Stimulated activated CD4-positive, alpha-beta T cell treated with anti-CD3 and anti-CD28 coated beads, Interleukin-12 subunit alpha, Interleukin-12 subunit beta, amount 100 ng/mL, for 24 hours (primary cell): ENCODE measurements at places on chromosomes 11 and 22.

- DNase-seq: no peak
These were observed 2.7 kb downstream of the OR51T1 start for GRCh38 chr11:4884361-4884760.

GRCh38 chr22:50517495-50518260 lies 7.7 kb downstream of the SCO2 start:
- DNase-seq: no peak

- no peak for DNase-seq
These were observed 389 bp downstream of the MICALL1 start for GRCh38 chr22:37906364-37907008.

- DNase-seq: no peak
These were observed at the start of gene PARVG for GRCh38 chr22:44180706-44181032. TSS of gene PARVG (plus strand) at chr22:44180925. CDS start at chr22:44183330, 2,405 bp downstream.

- no peak for DNase-seq
These were observed 102.7 kb upstream of the SEZ6L start for GRCh38 chr22:26066534-26066933.

DNA sequence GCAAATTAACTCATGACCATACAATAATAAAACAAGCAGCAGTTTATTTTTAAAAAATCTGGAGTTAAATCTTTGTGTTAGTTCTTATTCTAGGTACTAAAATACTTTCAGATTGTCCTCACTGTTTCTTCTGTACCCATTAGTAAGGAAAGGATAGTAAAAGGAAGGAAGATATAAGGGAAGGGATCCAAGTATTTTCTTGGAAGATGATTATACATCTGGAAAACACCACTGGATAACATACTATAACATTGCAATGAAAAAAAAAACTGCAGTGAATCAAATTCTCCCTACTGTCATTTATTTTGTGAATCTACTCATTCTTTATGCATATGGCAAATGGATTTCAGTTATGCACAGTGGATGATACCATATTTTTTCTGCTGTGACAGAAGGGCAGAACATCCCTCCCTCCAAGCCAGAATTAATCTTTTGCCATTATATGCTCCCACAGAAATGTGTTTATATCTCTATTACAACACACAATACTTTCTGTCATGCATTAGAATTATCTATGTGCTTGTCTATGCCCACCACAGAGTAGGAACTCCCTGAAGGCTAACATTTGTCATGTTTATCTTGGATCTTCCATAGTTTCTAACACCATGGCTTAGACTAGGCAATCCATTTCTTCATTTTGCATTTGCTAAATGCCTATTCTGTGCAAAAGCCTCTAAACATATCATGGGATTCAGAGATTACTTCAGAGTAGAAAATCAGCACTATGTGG lies 282.3 kb upstream of the CTSC start:
- no peak for DNase-seq

DNA sequence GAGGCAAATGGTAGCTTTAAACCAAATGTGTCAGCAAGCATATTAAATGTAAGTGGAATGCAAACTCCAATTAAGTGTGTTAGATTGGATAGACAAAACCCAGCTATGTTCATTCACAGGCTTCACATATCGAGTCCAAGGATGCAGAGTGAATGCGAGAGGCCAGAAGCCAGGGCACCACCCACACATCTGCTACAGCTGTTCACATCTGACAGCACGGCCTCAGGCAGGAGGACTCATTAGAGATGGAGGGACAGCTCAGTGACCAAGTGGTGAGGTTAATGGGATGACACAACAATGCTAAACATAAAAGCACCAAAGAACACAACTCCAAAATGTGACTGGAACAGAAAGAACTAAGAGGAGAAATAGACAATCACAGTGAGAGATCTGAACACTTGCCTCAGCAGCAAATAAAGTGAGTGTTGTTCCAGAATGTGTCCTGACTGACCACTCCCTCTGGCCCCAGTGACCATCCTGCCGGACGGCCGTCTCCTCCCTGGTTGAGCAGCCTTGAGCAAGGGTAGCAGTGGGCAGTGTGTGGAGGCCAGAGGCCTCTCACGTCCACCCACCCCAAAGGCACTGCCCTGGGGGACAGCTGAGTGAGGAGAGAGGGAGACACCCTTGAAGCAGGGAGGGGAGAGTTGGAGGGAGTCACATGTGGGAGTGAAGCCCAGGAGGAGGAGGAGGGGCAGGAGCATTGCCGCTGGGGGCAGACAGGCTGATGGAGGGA lies 23.8 kb downstream of the ALG12 start:
- no peak for DNase-seq

DNA sequence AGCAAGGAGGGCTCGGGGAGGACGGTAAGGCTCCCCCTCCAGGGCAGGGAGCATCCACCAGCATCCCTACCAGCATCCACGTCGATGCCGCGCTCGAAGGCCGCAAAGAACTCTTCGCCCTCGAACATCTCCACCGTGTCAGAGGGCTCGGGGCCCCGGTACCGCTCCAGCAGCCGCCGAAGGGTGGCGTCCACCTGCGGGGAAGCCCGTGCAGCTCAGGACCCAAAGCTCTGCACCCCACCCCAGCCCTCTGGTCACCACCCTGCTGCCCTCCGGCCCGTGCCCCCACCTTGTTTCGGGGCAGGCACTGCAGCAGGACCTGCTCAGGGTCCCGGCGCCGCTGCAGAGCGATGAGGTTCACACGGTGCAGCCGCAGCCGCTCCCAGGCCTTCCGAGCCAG lies 2.4 kb upstream of the SLC25A22 start:
- no peak for DNase-seq

DNA sequence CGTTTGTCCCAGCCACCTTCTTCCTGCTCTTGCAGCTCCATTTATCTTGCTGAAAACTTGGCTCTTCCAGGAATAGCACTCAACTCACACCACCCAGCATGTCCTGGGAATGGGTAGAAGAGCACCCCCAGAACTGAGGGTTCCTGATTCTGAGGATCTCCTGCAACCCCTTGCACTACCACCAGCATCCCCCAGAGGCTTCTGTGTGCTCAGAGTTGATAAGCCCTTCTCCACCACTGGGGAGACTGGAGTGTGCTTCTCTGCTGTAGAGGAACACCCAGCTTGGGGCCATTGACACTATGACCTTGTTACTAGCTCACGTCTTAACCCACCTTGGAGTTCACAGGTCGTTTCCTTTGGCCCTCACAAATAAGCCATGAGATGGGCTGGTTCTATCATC lies 121.0 kb downstream of the GRIK4 start:
- DNase-seq: no peak

DNA sequence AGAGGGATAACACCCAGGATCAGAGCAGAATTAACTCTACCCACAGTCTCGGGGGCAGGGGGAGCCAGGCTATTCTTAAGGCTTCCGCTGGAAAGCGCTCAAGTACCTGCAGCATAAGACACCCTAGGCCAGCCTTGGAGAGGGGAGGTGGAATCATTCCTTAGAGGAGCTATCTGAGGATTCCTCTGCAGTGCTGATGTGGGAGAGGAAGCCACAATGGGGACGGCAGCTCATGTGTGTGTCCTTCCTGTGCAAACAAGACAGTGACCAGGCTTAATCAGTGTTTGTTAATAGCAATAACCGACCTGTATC lies 382.2 kb upstream of the CADM1 start:
- DNase-seq: no peak

DNA sequence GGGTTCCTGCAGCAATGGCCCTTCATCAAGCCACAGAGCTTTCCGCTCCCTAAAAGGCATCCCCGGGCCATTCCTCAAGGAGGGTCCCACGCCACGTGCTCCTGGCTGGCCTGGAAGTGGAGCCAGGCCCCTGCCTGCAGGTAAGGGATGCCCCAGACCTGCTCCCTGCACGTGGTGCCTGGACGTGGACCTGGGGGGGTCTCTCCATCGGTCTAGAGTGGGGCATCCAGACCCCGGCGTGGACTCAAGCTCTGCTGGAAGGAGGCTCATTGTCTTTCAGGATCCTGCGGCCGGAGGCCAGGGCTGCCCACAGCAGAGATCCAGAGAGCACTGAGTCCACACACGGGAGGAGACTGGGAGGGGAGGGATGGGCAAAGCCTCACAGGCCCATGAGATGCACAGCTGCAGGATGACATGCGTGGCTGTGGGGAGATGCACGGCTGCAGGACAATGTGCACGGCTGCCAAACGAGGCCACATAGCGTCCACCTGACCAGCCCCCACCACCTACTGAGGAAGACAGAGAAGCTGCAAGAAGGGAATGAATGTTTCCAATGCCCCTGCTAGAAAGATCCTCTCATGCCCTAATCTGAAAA lies 236.7 kb downstream of the BRD1 start:
- no peak for DNase-seq

DNA sequence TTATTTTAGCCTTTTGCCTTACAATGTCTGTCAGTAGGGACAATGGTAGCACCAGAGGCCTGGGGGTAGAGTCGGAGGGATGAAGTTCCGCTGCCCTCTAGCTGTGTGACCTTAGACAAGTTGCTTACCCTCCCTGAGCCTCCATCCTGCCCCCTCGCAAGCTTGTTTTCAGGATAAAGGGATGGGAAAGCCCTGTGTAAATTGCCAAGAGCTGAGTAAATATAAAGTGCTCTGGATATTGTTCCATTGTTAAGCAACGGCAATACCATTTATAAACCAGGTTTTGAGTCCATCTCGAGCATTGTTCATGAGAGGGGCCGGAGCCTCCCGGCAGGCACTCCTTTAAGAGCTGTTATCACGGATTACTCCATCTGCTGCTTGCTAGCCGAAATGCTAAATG lies 72.9 kb downstream of the ZBTB16 start:
- DNase-seq: no peak

- DNase-seq: no peak
These were observed 44.0 kb downstream of the MPPED1 start for GRCh38 chr22:43455846-43456245.

GRCh38 chr11:102572554-102573220 lies 42.1 kb upstream of the MMP7 start:
- DNase-seq: no peak

GRCh38 chr22:32728291-32728690 lies 73.2 kb upstream of the TIMP3 start:
- DNase-seq: no peak

GRCh38 chr22:38300197-38300945 lies 16.9 kb downstream of the CSNK1E start:
- no peak for DNase-seq

DNA sequence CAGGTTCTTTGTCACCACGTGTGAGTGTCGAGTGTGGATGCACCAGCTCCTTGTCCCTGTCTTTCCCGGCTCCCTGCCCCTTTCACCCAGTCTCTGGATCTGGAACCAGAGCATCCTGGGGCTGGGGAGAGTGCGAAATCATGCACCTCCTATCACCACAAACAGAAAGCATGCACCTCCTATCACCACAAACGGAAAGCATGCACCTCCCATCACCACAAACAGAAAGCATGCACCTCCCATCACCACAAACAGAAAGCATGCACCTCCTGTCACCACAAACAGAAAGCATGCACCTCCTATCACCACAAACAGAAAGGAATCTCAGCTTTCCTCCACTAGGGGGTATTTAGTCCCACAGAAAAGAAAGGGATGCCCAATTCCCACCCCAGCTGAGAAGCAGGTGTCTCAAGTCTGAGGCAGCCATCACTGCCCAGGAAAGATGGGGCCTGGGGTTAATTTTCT lies 5.9 kb upstream of the GLB1L3 start:
- no peak for DNase-seq

DNA sequence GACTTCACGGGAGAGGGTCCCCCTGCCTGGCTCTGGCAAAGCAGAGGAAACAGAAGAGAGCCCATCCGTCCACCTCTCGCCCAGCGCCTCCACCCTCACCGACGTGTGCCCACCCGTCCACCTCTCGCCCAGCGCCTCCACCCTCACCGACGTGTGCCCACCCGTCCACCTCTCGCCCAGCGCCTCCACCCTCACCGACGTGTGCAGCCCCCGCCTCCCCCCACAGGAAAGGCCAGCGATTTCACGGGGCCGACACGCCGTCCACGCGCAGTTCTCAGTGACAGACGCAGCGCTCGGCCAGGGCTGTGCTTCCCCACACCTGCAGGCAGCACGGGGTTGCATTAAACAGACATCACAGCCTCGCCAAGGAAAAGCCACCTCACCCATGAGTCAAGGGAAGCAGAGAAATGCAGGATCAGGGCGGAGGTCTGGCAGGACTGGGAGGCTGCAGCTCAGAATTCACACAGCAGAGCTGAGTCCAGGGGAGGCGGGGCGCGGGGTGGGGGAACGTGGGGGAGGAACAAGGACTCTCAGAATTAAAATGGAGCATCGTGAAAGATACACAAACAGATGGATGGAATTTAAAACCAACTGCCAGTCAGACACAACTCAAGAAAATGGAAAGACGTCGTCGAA lies 377.7 kb downstream of the BRD1 start:
- no peak for DNase-seq

DNA sequence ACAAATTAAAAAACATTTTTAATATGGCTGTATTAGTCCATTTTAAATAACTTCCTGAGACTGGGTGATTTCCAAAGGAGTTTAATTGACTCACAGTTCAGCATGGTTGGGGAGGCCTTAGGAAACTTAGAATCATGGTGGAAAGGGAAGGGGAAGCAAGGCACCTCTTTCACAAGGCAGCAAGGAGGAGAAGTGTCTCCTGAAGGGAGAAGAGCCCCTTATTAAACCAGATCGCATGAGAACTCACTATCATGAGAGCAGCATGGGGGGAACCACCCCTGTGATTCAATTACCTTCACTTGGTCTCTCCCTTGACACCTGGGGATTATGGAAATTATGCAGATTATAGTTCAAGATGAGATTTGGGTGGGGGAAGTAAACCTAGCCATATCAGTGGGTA lies 488.6 kb downstream of the ETS1 start:
- no peak for DNase-seq

GRCh38 chr11:8266246-8267241 lies 2.9 kb upstream of the LMO1 start:
- no peak for DNase-seq

GRCh38 chr11:111319296-111319695 lies 20.9 kb downstream of the POU2AF3 start:
- DNase-seq: no peak

DNA sequence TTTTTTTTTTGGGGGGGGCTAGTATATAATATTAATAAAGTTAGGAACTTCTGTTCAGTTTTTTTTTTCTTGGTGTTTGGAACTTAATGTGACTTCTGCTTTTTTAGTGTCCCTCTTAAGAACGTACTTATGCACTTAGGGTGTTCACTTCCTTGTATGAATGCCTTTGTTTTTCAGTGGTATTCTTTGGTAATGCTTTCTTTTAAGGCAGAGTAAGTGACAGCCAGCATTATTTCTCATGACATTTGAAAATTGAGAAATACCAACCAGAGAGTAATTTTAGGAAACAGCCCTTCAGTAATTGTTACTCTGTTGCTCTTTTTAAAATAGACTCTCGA lies 2.4 kb downstream of the GRK3 start:
- no peak for DNase-seq

DNA sequence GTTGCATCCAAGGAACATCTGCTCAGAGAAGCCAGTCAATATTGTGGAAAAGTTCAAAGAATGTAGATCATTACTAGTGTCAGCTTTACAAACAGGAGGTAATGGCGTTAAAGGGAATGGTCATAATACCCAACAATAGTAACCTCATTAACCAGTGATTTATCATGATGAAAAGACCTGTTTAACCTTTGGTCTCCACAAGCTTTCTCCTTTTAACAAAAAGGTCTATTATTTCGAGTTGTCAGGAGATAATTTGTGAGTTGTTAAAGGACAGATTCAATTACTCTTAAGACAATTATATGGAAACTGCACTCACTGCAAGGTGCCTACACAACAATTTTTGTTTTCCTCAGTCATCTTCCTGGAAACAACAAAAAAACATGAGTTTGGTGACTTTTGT lies 73.8 kb upstream of the HTATIP2 start:
- DNase-seq: no peak

- DNase-seq: no peak
These were observed 37.6 kb downstream of the RAB30 start for GRCh38 chr11:83033972-83034672.
